ENCODE measurements at places on chromosomes 13 and 19.

DNA sequence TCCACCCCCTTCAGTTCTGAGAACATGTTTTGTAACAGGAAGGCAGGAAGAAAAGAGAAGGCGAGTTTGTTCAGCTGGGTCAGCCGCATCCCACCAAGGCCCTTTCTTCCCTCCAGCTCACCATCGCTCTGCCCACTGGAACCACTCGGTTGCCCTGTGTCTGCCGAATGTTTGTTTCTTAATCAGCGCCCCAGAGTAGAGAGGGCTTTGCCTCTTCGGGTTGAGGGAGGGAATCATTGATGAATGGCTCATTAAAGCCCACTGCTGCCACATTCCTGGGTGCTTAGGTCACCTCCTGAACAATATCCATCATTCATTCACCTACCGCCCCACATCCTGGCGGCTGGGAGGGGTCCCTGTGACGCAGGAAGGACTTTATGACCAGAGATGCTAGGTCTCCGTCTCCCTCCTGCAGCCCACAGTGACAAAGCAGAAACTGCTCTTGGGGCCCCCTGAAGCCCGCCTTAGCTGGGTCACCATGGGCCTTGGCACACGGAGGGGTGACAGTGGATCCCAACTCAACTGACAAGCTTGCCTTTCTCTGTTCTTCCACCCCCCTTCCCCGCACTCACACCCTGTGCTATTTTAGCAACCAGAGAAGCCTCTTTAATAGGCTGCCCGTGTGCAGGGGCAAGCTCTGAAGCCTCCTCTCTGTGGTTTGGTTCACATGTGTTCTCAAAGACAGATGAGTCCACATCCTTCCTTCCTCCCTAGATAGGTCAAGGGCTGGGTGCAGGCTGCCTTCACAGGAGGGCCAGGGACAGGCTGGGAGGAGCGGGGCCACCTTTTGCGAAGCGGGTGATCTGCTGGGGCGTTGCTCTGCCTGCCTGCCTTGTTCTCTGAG is 46.2 kb downstream of the ACTN4 start:
- peak; percentile 76 for DNase-seq

GRCh38 chr13:67008075-67008668 is 222.0 kb downstream of the PCDH9 start:
- DNase-seq = no peak

- DNase-seq = no peak
Measured at GRCh38 chr13:112671359-112671758, 18.5 kb upstream of the ATP11A start.

DNA sequence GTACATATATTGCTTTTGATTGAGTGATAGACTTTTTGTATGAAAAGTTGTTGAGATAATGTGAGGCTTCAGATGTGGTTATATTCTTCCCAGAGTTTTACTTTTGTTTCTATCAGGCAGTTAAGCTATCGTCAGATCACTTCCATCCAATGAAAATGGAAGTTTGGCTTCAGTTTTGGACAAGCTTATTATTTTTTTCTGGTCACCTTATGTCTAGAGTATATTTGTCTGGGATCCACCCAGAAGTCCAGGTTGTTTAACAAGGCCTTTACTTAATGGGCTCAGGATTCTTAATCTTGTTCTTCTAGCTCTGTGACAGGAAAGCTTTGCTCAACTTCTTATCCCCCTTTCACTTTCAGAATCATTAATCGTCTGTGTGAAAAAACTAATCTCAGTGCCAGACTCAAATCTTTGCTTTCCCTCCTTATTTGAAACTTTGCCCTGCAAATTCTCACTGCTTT is 150.9 kb downstream of the PDS5B start:
- DNase-seq = peak; percentile 28

- no peak for DNase-seq
Measured at GRCh38 chr19:51750400-51751094, 1.1 kb downstream of the FPR1 start.

GRCh38 chr19:44725251-44725650 is 23.3 kb upstream of the BCL3 start:
- DNase-seq = no peak

- DNase-seq = peak; percentile 76
Measured at GRCh38 chr13:32001154-32001768, 30.3 kb upstream of the FRY start.

DNA sequence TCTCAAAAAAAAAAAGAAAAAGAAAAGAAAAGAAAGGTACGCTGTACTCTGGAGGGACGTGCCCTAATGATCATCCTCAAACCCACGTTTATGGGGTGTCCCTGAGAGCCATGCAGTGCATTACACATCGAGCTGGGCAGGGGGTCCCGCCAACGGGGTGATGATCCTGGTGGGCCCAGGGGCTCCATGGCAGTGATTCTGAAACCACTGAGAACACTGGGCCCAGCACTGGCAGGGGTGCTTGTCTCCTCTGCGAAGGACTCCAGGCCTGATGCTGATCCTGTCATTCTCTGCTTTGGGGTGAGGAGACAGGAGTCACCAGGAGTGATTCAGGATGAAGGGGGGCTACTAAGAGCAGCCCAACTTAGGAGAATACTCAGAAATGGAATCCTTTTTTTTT is 18.7 kb downstream of the MOB3A start:
- DNase-seq = no peak

- DNase-seq = no peak
Measured at GRCh38 chr19:42277821-42278451, 8.9 kb downstream of the CIC start.

DNA sequence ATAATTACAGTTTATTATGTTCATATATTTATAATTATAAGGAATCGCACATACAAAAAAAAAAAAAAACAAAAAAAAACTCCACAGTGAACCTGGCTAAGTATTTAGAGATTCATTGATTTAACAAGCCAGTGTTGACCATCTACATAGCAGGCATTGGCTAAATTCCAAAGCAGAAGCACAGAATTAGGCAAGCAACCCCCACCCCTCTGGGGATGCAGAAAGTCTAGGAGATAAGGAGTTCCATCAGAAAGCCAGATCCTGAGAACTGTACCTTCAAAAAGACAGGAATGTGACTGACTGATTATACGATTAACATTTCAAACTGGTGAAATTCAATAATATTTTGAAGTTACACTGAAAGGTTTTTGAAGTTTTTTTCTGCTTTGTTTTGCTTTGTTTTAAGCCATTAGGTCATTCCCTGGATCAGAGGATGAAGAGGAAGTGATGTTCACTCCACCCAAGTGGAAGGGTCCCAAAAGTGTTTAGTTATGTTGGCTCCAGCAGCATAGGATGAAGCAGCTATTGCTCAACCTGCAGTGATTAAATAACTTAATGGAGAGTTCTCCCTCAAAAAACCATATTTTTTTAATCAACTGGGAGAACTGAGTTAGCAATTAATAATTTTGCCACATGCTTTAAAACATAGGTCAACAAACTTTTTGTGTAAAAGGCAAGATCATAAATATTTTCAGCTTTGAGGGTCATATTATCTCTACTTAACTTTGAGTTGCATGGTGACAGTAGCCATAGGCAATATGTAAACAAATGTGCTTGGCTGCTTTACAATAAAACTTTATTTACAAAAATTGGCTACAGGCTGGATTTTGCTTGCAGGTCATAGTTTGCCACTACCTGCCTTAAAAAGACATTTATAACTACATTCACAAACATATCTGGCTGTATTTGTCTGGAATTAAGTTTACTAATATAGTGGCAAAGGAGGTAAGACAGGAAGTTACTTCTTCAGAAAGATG is 49.6 kb downstream of the DOCK9 start:
- DNase-seq = no peak

GRCh38 chr19:51490676-51491075 is 10.9 kb downstream of the SIGLEC12 start:
- no peak for DNase-seq

- no peak for DNase-seq
Measured at GRCh38 chr19:7408251-7408650, 59.5 kb downstream of the ARHGEF18 start.
